ENCODE measurements at places on chromosomes 1 and 21.

- DNase-seq: no peak
These were observed 13.4 kb upstream of the NES start for GRCh38 chr1:156690675-156691036.

- no peak for DNase-seq
These were observed 270.9 kb upstream of the PLXNA2 start for GRCh38 chr1:208515129-208515528.

DNA sequence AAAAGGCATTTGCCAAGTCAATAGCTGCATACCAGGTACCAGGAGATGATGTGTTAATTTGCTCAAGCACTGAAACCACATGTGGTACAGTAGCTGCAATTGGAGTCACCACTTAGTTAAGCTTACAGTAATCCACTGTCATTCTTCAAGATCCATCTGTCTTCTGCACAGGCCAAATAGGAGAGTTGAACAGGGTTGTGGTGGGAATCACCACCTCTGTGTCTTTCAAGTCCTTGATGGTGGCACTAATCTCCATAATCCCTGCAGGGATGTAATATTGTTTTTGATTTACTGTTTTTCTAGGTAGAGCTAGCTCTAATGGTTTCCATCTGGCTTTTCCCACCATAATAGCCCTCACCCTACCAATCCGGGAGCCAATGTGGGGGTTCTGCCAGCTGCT is 91.9 kb downstream of the FCRL5 start:
- DNase-seq: no peak

DNA sequence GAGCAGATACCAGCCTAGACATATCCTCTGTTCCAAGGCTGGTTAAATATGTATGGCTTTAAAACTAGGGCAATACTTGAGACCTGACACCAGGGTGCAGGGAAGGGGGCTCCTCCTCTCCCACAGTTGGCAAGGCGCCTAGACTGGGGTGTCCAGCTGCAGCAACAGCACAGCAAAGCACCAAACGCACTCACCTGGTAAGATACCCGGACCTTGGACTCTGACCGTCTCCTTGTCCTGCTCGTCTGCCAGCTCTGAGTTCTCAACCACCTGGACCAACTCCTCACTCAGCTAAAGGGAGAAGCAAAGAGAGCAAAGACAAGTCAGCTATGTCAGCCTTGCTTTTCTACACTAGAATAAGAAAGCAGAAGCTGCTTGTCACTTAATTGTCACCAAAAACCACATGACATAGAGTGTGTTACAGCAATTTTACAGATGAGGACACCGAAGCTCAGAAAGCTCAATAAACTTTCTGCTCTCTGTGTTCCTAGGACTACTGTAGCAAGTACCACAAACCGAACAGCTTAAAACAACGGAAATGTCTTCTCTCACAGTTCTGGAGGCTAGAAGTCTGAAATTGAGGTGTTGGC is 4.4 kb downstream of the PACC1 start:
- no peak for DNase-seq

DNA sequence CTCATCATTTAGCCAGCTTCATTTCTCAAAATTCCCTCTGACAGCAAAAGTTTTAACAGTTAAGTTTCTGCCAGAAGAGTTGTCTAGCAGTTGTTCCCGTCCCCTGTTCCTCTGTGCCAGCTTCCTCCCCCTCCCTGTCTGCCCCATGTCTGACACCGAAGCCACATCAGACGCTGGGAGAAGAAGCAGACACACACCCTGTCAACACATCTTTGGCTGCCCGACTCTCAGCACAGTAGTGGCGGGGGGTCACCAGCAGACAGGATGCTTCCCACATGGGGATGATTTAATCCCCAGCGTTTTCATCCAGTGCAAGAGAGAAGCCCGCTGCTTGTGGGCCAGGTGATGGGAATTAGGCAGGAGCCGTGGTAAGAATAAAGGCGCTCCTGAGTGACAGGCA is 379.4 kb upstream of the RUNX1 start:
- DNase-seq: no peak

GRCh38 chr1:18149027-18149641 is 41.5 kb downstream of the IGSF21 start:
- DNase-seq: no peak

DNA sequence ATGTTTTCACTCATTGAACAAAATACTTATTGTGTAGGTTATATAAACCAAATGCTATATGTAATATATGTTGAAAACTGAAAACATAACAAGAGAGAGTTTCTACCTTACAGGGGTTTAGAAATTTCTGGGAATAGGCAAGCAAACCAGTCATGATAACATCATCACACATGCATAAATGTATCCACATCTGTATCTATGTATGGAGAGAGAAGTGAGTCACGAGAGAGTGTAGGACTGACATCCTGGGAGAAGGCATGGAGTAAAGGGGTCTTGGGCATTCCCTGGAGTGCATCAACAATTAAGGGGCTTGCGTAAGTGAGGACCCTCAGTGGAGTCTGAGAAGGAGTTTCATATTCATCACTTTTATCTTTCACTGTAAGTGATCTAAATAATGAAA is 65.5 kb downstream of the PCNX2 start:
- DNase-seq: no peak

DNA sequence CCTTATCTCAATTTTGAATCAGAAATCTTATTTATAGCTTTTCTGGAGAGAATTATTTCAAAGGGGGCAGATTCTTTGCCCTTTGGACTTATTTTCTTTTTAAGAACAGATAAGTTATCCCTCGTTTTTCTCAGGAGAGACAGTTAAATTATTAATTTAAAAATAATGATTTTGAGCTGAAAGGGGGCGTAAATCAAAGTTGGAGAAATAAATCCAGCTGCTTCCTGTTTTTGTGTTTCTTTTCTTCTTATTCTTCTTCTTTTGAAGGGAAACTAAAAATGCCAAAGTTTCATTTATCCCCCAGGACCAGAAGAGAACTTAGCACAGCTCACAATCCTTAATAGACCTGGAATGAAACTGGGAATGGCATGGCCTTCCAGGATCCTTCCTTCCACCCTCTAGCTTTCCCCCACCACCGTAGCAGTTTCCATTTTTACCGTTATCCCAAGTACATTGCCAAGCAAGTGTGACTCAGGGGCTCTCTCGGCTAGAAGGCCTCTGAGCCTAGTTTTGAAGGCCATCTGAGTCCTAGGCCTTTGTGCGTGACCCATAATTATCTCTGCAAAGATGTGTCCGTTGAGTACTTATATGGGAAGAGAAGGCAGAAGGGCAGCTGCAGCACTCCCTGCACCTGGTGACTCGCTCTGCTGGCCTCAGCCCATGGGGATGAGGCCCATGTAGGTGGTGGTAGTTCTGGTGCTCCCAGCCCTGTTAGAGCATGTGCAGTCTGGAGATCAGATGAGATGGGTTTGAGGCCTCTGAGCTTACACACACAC is 181.7 kb downstream of the ROR1 start:
- DNase-seq: no peak

GRCh38 chr1:28565726-28566125 is 12.8 kb downstream of the TRNAU1AP start:
- no peak for DNase-seq

- no peak for DNase-seq
These were observed 104.9 kb upstream of the SNX7 start for GRCh38 chr1:98556521-98557158.

GRCh38 chr21:38229260-38229877 is 27.4 kb upstream of the KCNJ15 start:
- no peak for DNase-seq

DNA sequence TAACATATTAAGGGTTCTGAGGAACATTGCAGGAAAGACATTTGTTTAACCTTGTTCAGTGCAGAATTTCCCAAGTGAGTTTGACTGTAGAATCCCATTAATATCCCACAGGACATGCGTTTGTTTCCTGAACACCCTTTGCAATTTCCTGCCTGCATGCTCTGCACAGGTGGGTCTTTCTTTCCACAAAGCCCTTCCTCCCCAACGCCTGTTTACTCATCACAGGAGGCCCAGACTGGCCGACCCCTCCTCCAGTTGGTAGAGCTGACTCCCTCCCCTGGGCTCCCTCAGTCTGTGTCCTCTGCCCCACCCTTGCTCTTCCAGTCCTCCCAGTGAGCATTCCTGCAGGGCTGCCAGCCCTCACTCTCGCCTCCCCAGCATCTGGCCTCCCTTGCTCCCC is 47.5 kb upstream of the CTPS1 start:
- no peak for DNase-seq

- DNase-seq: no peak
These were observed 8.3 kb downstream of the PCSK9 start for GRCh38 chr1:55047611-55048010.

- no peak for DNase-seq
These were observed 205.6 kb upstream of the GJB5 start for GRCh38 chr1:34549199-34549598.

DNA sequence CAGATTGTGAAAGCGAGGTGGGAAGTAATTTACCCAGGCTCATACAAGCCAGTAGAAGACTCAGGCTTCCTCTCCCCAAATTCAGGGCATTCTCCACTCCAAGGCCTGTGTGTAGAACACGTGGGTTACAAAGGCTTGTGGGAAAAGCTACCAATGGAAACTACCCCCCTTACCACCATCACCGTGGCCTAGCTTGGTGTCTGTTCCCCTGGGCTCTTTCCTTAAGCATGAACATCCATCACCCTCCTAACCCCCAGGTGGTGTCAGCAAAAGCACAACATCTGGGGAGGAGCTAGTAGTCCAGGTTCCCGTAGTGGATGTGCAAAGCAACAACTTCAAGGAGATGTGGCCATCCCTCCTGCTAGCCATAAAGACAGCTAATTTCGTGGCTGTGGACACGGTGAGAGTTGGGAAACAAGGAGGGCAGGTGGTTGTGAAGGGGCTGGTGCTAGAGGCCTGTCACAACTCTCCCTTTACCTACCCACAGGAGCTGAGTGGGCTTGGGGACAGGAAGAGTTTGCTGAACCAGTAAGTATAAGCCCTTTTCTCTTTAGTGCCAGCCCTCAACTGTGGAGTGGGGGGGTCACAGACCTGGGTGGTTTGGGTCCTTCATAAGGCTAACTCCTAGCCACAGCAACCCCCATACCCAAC is 701 bp upstream of the MUTYH start:
- no peak for DNase-seq

DNA sequence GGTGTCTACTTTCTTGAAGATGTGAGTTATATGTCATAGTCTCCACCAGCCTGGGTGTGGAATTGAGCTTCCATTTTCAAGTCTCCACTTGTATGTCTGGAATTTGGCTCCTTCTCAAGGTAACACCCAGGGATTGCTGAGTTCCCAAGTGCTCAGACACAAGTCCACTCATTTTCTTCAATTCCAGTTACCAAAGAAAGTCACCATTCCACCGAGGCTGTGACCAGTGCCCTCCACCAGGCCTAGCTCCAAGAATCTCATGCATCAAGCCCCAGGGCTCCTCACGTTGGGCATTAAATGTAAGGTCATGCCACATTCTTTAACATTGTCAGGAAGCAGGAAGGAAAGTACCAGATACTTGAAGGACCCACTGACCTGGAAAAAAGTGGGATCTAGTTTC is 2.4 kb upstream of the RAB4A start:
- no peak for DNase-seq

DNA sequence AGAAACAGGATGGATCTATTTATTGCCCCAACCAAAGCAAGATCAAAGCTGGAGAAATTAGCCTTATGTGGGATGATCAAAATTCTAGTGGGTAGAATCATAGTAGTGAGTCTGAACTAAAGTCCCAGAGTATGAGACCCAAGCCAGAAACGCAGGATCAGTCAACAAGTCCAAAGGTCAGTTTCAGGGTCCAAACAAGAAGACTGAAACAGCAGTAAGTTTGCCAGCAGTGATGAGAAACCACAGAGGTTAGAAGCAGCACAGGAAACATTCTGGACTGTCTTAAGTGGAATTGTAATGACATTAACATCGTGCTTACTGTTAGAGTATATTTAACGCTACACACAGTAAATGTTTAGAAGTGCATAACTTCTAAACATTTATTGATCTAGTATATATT is 251.0 kb downstream of the LRRIQ3 start:
- DNase-seq: no peak

DNA sequence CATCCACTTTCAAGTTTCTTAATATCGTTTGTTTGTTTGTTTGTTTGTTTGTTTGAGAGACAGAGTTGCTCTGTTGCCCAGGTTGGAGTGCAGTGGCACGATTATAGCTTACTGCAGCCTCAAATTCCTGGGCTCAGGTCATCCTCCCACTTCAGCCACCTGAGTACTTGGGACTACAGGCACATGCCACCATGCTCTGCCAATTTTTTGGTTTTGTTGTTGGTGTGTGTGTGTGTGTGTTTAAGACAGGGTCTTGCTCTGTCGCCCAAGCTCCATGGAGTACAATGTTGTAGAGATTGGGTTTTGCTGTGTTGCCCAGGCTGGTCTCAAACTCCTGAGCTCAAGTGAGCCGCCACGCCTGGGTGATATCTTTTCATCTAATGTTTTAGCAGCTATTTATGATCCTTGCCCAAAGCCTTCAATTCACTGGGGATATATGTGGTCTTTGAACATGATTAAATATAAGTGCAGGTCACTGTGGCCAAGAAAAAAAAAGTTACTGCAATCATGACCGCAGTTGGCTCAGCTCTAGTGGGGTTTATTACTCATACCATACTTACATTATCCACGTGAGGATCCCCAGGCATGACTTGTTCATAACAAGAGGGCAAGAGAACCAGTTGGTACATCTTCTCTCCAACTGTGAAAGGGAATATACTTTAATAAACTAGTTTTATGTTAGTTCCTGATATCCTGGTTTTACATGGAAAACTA is 8.0 kb downstream of the RRP1B start:
- no peak for DNase-seq

DNA sequence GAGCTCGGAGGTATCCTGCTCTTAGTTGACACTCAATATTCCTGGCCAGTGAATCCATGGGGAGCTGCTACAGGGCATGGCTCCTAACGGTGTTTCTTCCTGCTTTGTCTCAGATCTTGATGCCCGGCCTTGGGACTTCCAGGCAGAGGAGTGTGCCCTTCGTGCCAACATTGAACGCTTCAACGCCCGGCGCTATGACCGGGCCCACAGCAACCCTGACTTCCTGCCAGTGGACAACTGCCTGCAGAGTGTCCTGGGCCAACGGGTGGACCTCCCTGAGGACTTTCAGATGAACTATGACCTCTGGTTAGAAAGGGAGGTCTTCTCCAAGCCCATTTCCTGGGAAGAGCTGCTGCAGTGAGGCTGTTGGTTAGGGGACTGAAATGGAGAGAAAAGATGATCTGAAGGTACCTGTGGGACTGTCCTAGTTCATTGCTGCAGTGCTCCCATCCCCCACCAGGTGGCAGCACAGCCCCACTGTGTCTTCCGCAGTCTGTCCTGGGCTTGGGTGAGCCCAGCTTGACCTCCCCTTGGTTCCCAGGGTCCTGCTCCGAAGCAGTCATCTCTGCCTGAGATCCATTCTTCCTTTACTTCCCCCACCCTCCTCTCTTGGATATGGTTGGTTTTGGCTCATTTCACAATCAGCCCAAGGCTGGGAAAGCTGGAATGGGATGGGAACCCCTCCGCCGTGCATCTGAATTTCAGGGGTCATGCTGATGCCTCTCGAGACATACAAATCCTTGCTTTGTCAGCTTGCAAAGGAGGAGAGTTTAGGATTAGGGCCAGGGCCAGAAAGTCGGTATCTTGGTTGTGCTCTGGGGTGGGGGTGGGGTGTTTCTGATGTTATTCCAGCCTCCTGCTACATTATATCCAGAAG is 16.7 kb downstream of the ALX3 start:
- peak; percentile 60 for DNase-seq
